Astrocyte of the spinal cord (primary cell): ENCODE measurements at places on chromosomes 6 and 20.

DNA sequence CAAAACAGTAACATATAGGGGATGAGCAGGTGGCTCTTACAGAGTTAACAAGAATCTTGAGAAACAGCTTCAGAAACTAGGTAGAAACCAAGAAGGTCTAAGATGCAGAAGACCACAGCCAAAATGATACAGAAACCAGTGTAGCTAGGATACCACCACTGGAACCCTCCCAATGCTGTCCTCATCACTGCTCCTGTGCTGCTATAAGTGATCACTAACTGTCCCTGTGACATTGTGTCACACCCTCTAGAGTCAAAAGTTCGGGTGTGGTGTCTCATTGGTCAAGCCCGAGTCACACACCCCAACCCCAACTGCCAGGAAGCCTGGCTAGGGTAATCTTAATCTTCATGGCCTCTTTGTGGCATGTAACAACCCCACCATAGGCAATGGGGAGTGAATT is 153.1 kb downstream of the RCAN2 start:
- DNase-seq: no peak

DNA sequence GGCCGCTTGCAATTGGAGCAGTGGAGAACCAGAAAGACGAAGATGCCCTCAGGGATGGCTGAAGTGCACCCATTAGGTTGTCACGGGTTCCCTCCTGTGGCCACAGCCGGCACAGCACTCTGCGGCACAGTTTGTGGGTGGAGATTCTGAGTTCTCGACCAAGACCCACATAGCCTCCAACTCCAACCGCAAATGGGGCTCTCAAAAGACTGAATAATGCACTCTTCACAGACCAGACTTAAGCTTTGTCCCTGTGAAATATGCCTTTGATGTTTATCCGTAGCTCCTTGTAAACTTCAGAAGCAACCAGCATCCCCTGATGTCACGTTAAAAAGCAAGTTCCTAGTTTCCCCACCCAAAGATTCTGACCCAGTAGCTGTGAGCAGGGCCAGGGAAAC is 934 bp upstream of the CST9 start:
- peak; percentile 71 for DNase-seq

GRCh38 chr6:18259675-18260447 is 4.5 kb downstream of the DEK start:
- no peak for DNase-seq

DNA sequence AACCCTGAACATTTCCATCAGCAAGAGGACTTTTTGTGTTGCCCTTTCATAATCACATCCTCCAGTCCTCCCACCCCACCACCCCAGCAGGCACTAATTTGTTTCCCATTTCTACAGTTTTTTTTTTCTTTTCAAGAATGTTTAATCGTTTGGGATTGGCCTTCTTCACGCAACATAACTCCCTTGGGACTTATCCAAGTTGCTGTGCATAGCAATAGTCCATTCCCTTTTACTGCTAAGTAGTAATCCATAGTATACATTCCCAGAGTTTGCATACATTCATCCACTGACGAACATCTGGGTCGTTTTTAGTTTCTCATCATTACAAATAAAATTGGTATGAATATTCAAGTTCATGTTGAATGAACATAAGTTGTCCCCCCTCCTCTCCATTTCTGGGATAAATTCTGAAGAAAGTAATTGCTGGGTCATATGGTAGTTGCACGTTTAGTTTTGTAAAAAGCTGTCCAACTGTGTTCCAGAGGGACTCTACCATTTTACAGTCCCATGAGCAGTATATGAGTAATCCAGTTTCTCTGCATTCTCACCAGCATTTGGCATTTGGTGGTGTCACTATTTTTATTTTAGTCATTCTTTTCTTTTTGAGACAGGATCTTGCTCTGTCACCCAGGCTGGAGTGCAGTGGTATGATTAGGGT is 90.8 kb downstream of the DOK5 start:
- DNase-seq: no peak

DNA sequence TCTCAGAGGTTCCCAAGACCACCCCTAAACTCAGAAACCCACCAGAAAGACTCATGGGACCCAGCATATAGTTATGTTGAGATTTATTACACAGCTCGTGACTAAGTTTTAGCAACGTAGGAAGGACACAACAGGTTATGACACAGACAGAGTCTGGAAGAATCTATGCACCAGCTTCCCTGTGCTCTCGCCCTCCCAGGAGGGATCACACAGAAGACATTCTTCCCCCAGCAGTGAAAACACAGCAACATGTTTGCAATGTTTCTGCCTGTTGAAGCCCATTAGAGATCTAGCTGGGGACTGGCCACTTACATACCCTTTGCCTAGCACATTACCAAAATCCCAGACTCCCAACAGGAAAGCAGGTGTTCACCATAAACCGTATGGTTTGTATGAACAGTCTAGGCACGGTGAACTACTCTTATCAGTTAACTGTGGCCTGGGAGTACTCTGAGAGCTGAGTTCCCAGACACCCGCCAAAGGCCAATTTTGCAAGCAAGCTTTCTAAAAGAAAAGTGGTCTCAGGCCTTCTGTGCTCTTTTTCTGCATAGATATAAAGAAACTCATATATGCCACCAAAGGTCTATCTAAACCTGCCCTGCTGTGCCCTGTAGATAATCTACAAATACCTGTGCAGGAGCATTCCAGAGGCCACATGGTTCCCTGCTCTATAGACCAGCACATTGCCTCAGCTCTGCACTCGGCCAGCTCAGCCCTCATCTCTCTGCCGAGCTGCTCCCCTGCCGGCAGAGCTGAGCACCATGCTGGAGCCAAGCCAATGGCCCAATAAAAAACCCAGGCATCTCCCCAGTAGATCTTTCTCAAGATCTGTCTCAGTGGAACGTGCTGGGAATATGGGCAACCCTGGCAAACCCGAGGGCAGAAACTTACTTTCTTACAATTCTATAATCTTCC is 69.6 kb upstream of the SMIM28 start:
- DNase-seq: peak; percentile 50

DNA sequence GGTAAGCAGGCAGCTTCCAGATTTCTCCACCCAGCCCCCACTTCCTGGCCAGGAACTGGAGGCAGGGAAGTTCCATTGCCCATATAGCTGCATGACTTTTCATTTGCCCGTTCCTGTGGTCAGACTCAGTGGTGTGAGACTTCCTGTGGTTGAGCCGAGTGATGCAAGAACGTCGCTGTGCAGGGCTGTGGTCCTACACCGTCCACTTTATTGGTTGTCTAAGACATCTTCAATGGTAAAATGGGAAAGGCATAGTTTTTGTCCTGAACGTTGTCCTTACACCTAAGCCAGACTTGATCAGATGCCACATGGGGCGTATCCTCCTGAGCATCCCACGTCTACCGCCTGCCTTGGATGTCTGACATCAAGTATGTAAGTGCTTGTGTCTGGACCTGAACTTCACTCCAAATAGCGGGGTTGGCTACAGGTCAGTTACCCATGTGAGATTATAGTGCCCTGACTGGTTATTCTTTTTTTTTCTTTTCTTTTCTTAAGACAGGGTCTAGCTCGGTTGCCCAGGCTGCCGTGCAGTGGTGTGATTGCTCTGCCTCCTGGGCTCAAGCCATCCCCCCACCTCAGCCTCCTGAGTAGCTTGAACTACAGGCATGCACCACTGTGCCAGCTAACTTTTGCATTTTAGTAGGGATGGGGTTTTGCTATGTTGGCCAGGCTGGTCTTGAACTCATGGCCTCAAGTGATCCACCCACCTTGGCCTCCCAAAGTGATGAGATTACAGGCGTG is 25.9 kb upstream of the GTSF1L start:
- peak; percentile 95 for DNase-seq

- no peak for DNase-seq
Measured at GRCh38 chr20:59484228-59484627, 120.1 kb upstream of the PHACTR3 start.

GRCh38 chr20:8033151-8033841 is 13.7 kb upstream of the TMX4 start:
- no peak for DNase-seq
